Muscle of arm (tissue), 14 donors: ENCODE measurements at places on chromosomes 6 and 20.
A peak's percentile ranks its signal among the peaks of the same experiment; 100 is the strongest.

DNA sequence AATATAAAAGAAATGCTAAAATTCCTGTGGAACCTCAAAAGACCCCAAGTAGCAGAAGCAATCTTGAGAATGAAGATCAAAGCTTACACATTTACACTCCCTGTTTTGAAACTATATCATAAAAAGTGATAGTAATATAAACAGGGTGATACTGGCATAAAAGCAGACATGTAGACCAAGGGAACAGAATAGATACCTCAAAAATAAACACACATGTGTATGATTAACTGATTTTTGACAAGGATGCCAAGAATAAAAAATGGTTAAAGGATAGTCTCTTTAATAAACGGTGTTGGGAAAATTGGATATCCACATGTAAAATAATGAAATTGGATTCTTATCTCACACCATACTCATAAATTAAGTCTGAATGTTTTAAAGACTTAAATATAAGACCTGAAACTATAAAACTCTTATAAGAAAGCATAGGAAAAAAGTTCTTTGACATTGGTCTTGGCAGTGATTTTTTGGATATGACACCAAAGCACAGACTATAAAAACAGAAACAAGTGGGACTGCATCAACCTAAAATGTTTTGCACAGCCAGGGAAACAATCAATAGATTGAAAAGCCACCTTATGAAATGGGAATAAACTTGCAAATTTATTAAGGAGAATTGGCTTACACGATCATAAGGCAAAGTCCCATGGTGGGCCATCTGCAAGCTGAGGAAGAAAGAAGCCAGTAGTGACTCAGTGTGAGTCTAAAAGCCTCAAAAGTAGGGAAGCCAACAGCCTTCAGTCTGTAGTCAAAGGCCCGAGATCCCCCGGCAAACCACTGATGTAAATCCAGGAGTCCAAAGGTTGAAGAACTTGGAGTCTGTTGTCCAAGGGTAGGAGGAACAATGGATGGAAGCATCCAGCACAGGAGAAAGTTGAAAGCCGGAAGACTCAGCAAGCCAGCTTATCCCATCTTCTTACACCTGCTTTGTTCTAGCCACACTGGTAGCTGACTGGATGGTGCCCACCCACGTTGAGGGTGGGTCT, 144.3 kb downstream of the MEI4 start:
- DNase-seq, result no peak

GRCh38 chr6:140623498-140623897, 1249.0 kb upstream of the CITED2 start:
- no peak for DNase-seq

GRCh38 chr6:169791721-169792131, 40.3 kb downstream of the ERMARD start:
- no peak for DNase-seq

DNA sequence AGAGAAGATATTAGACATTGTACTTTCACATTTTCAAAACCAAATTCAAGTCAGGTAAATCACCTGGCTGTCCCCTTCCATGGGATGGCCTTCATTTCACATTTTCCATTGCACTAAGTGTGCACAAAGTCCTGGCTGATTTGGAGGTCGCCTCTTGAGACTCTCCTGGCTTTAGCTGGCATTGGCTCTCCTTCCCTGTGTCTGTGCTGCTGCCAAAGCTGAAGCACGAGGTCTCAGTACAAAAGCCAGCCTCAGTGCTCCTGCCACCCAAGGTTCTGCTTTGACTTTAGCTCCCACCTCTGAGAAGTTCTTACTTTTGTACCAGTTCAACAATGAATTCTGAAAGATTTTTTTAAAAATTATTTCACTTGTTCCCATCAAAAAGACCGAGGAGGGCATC, 289.2 kb upstream of the CNR1 start:
- DNase-seq, result no peak

DNA sequence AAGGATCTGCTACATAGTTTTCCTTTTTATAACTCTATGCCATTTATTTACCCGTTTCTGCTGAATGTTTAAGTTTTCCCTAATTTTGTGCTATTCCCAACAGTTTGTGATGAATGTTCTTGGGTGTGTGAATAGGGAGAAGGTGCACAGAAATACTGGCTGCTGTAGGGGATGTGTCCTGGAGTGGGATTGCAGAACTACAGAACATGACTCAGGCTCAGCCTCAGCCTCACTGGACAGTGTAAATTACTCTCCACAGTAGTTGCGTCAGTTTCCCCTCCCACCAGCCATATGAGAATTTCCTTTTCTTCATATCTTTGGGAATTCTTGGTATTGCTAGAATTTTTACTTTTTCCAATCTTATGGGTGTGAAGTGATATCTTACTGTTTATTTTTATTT, 57.0 kb downstream of the SLX4IP start:
- no peak for DNase-seq

- no peak for DNase-seq
Observed at GRCh38 chr6:50819466-50819903, 814 bp downstream of the TFAP2B start.

DNA sequence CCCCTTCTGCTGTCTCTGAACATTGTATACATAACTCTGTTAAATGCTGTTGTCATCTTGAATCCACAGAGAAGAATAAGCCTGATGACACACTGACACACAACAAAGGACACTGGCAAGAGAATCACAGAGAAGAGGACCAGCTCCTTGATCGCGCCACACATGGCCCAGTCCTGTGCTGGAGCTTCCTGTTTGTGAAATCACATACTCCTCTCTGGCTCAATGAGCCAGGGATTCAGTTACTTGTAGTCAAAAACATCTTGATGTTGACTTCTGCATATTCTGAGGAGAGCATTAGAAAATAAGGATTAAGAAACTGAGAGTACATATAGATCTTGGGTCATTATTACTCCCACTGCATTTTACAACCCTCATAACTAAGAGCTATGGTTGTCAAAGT, 100.1 kb downstream of the EPB41L2 start:
- no peak for DNase-seq

DNA sequence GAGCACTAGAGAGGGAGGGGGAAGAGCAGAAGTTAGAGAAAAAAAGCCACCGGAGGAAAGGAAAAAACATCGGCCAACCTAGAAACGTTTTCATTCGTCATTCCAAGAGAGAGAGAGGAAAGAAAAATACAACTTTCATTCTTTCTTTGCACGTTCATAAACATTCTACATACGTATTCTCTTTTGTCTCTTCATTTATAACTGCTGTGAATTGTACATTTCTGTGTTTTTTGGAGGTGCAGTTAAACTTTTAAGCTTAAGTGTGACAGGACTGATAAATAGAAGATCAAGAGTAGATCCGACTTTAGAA, 2.0 kb downstream of the ID4 start:
- no peak for DNase-seq

DNA sequence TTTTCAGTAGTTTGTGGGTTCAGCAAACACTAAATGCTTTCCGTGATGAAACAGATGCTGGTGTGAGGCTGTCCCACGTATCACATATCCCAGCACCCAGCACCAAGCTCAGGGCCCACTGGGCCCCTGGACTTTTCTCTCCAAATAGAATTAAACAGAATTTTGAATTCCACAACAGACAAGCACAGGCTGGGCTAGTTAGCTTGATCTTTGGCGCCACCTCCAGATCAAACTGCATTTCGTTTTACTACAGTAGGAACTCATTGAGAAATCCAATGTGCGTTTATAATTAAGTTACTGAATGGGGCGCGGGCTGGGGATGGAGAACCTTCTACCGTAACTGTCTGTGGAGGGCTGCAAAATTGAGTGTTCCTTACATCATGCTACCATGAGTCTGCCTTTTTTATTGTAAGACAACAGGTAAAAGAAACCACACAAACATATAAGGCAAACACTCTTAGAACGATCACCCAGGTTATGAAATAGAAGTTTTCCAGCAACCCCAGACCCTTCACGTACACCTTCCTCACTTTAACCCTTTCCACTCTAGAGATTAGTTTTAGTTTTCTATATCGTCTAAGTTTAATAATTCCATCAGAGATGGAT, 107.8 kb downstream of the ZFP64 start:
- DNase-seq, result peak; percentile 62

GRCh38 chr6:80259118-80259517, 152.6 kb downstream of the BCKDHB start:
- no peak for DNase-seq

- DNase-seq, result peak; percentile 16
Observed at GRCh38 chr6:25332655-25333071, 53.5 kb downstream of the CARMIL1 start.

DNA sequence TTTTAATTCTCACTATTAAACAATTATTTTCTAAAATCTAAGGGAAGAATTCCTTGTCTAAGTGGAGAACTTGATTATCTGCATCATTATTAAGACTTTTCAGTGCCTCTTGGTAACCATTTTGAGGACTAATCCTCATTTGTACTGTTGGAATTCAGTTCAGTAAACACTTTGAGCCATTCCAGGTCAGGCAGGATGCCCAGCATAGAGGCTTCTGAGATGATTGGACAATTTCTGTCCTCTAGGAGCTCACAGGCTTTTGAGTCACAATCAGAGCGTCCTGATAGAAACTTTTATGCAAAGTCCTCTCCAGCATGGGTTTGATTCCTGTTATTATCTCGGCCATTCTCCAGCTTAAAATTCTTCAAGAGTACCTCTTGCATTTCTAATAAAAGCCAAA, 1304.6 kb downstream of the EPHA7 start:
- DNase-seq, result no peak

GRCh38 chr6:26105109-26105730, 18.0 kb downstream of the HFE start:
- no peak for DNase-seq

DNA sequence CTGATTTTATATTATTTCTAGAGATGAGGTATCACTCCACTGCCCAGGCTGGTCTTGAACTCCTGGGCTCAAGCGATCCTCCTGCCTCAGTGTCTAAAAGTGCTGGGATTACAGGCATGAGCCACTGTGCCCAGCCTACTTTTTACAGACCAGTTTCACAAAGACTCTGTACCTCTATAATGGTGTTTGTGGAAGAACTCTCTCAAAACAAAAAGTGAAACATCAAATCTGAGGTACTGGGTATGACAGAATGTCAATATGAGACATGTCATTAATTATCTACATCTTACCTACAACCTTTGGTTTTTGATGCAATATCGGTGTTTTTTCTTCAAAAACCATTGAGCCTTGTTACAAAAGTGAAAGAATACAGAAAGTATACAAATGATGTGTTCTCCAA, 49.4 kb upstream of the MCM9 start:
- DNase-seq, result no peak

DNA sequence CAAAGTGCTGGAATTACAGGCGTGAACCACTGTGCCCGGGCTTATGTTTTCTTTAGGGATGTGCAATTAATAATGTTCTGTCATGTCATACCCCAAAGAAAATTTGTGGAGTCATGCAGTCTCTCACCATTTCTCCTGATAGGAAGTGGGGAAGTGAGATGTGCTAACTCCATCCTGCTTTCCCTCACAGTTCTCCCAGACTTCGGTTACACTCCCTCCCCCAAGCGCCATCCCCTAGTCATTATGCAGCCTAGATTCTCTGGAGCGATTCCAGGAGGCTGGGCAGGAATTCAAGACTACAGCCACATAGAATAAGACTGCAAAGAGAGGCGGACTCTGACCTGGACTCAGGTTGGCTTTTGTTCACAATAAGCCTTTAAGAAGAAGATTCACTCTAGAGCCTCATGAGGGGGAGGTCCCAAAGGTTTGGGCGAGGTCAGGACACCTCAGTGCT, 271.4 kb downstream of the ALDH8A1 start:
- peak; percentile 39 for DNase-seq

DNA sequence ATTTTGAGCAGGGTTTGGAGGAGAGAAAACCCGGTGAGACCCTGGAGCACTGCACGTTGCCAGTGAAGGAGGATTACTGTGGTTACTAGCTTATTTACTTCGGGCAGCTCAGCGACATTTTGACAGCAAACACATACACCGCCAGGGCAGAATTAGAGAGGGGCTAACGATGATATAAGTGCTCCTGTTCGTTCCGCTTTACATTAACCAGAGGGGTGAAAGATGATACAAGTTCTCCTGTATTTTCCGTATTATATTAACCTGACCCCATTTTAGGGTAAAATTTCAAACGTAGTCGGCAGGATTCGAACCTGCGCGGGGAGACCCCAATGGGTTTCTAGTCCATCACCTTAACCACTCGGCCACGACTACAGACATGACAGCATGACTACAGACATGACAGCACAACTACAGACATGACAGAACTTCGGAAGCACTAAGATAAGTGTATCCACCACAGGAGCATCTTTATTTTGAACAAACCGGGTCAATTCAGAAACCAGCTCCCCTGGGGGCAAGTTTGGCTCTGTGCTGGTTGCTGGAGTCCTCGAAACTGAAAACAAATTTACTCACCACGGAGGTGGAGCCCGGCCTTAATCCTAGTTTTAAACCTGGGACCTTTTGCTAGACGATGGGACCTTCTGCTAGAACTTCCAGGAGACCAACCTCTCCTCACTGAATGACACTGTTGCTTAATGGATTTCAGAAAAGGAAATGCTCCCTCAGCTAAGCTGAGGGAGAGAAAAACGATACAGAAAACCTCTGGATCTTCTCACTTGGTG, 80.4 kb upstream of the ZNF184 start:
- no peak for DNase-seq

DNA sequence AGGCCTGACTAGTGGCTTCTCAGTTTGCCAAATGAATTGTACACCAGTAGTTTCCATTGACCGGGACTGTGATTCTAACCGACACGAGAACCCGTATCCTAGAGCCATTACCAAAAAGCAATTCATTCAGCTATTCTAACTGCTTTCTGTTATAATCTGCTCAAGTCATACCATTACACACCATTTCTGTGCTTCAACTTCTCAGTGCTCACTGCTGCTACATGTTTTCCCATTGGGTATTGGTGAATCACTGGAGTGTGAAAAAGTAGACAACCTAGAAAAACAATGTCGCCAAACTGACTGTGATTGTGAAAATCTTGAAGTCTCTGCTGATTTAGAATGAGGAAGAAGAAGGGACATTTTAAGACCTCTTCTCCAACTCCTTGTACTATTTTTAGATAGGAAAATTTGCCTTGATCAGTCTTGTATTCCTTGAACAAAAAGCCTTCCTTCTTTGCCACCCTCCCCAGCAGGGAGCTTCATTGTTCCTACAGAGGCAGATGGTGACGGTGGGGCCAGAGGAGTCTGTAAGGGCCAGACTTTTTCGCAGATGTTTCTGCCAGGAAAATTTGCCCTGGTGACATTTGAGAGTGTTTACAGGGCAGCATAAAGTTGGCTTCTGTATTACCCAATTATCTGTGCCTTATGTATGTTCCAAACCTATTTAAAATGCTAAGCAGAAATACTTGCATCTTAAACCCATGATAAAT, 31.7 kb upstream of the MAP3K4 start:
- no peak for DNase-seq

DNA sequence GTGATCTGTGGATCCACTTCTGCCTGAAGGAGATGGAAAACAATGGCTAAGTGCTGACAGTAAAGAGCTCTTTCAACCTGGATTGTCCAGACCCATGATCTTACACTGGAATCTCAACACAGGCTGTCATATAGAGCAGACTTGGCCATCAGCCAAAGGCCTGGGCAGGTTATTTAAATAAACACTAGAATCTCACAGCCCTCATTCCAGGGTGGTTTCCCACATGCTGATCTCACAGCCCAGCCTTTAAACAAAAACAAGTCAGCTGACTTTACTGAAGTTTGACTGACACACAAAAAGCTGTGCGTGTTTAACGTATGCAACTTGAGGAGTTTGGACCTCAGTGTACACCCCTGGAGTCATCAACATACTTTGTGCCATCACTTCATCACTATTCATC, 28.4 kb downstream of the SYNDIG1 start:
- DNase-seq, result no peak

- DNase-seq, result peak; percentile 67
Observed at GRCh38 chr6:31068669-31069340, 43.6 kb downstream of the C6orf15 start.

GRCh38 chr6:111802015-111802414, 71.2 kb downstream of the FYN start:
- DNase-seq, result no peak

- no peak for DNase-seq
Observed at GRCh38 chr6:40959781-40960327, 79.2 kb downstream of the UNC5CL start.
